ENCODE measurements at places on chromosomes 2 and 18. TPM values are rescaled to one million over a fixed set of nuclear protein-coding genes. Genes with fewer than 3 reads are reported as not detected.

GRCh38 chr2:98882971-98883779, 52.9 kb downstream of the CRACDL start:
- H3K27ac ChIP-seq = no peak overlapping the region
- DNase-seq = no peak
- H3K27me3 ChIP-seq = no peaks in the 10 kb centered on the region
- H3K36me3 ChIP-seq = no peaks in the 10 kb centered on the region
- H3K4me1 ChIP-seq = no peaks in the 10 kb centered on the region
- no peak overlapping the region for H3K4me3 ChIP-seq

Gene CAPN14
- 0.14 TPM for total RNA-seq

Gene C2orf66
- 0.54 TPM for total RNA-seq

Gene EMILIN2
- total RNA-seq = 33.4 TPM

GRCh38 chr2:79740879-79741443, 228.1 kb downstream of the CTNNA2 start:
- H3K27ac ChIP-seq = no peak overlapping the region
- no peak for DNase-seq
- no peaks in the 10 kb centered on the region for H3K4me1 ChIP-seq
- H3K36me3 ChIP-seq = no peaks in the 10 kb centered on the region
- no peak overlapping the region for H3K4me3 ChIP-seq
- H3K27me3 ChIP-seq = no peaks in the 10 kb centered on the region

DNA sequence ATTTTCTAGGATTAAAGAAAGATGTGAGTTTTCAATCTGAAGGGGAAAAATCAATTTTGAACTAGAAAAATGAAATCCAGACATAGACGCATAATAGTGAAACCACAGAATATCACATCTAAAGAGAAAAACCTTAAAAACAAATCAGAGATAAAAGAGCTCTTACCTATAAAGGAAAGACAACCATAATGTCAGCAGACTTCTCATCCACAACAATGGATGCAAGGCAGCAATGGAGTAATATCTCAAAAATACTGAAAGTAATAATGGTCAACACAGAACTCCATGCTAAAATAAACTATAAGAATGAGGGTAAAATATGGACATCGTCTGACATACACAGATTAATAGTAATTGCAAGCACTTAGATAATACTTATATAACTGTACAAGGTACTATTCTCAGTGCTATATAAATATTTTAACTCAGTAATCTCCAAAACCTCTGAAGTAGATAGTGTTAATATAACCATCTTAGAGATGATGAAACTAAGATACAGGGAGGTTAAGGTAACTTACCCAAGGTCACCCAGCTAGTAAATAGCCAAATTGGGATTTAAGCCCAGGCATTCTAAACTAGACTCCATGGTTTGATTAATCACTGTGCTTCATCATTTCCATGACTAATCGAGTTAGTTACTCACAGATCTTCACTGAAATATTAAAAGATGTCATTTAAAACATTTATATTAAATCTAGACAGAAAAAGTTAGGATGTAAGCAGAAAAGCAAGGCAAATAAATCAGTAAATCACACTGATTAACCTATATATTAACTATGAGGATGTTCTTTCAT, 89.4 kb upstream of the SPTBN1 start:
- peak; percentile 22 for DNase-seq
- H3K27ac ChIP-seq = no peak overlapping the region
- no peak overlapping the region for H3K4me3 ChIP-seq
- H3K36me3 ChIP-seq = no peaks in the 10 kb centered on the region
- H3K4me1 ChIP-seq = no peaks in the 10 kb centered on the region
- no peaks in the 10 kb centered on the region for H3K27me3 ChIP-seq

GRCh38 chr2:100561191-100561590, 1.6 kb upstream of the PDCL3 start:
- no peaks in the 10 kb centered on the region for H3K27me3 ChIP-seq
- H3K4me1 ChIP-seq = peaks cover 5% of the 10 kb centered on the region
- no peaks in the 10 kb centered on the region for H3K36me3 ChIP-seq
- no peak for DNase-seq
- H3K27ac ChIP-seq = no peak overlapping the region

- H3K27ac ChIP-seq = no peak overlapping the region
- peak; percentile 20 for DNase-seq
- H3K4me3 ChIP-seq = no peak overlapping the region
- no peaks in the 10 kb centered on the region for H3K4me1 ChIP-seq
- H3K27me3 ChIP-seq = peaks cover 9% of the 10 kb centered on the region
These were observed 96.7 kb downstream of the PMAIP1 start for GRCh38 chr18:59996370-59996966.

DNA sequence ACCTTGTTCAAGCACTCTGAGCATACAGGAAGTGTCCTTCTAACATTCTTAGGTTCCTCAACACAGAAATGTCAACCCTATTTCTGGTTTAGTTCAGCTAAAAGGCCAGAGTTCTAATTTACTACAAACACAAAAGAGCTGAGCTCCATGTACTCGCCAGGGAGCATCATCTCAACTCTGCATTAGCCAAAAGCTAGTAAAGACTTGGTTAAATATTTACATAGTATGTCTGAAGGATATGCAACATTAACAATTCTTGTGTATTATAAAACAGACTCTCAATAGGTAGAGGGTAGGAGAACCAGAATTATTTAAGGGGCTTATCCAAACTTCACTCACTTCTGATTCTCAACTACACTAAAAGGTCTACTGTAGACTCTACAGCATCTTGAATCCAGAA, 154.6 kb downstream of the THADA start:
- H3K4me3 ChIP-seq = no peak overlapping the region
- no peak overlapping the region for H3K27ac ChIP-seq
- H3K36me3 ChIP-seq = peaks cover 2% of the 10 kb centered on the region
- DNase-seq = no peak

DNA sequence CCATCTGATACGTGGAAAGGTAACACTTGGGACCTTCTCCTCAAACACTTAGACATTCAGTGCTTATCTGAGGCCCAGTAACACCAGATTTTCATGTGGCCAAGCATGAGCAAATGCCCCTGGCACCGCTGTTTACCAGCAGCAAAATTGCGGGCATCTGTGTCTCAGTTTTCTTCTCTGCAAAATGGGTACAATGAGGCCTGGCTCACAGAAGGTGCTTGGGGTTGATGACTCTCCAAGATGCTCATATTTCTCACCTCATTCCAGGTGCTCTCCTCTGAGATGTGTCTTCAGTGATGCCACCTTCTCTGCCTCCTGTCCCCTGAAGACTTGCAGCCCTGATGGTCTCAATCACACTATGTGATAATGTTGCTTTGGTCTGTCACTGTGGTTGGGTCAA, 321.7 kb downstream of the TSN start:
- no peak overlapping the region for H3K4me3 ChIP-seq
- no peaks in the 10 kb centered on the region for H3K4me1 ChIP-seq
- H3K27me3 ChIP-seq = no peaks in the 10 kb centered on the region
- no peaks in the 10 kb centered on the region for H3K36me3 ChIP-seq
- no peak overlapping the region for H3K27ac ChIP-seq
- DNase-seq = no peak
